ENCODE measurements at places on chromosomes 6 and 20. TPM values are rescaled to one million over a fixed set of nuclear protein-coding genes. Genes with fewer than 3 reads are reported as not detected.

Gene DPPA5
- total RNA-seq: not detected

Gene ADGRF4
- total RNA-seq: not detected

Gene PLCB1
- 32.9 TPM for total RNA-seq

Gene CLVS2
- total RNA-seq: not detected

GRCh38 chr6:155271145-155271544 is 7.3 kb downstream of the CLDN20 start:
- no peak overlapping the region for H3K4me3 ChIP-seq
- no peaks in the 10 kb centered on the region for H3K36me3 ChIP-seq
- H3K27ac ChIP-seq: no peak overlapping the region
- no peaks in the 10 kb centered on the region for H3K4me1 ChIP-seq
- H3K27me3 ChIP-seq: no peaks in the 10 kb centered on the region
- DNase-seq: no peak

Gene DNMT3B
- 6.5 TPM for total RNA-seq

Gene MMP24
- total RNA-seq: 9.3 TPM
